ENCODE measurements at places on chromosomes 7 and 10. TPM values are rescaled to one million over a fixed set of nuclear protein-coding genes. Genes with fewer than 3 reads are reported as not detected.

Gene ATP6V0A4
- not detected for total RNA-seq

GRCh38 chr10:81570349-81570748, 304.6 kb upstream of the NRG3 start:
- H3K4me3 ChIP-seq: no peak overlapping the region
- H3K36me3 ChIP-seq: no peaks in the 10 kb centered on the region
- no peak for DNase-seq
- no peaks in the 10 kb centered on the region for H3K27me3 ChIP-seq
- H3K27ac ChIP-seq: no peak overlapping the region

Gene CCDC136
- 0.09 TPM for total RNA-seq

Gene PPP3CB
- 15.6 TPM for total RNA-seq

- H3K4me1 ChIP-seq: no peaks in the 10 kb centered on the region
- H3K4me3 ChIP-seq: no peak overlapping the region
- no peaks in the 10 kb centered on the region for H3K27me3 ChIP-seq
- no peaks in the 10 kb centered on the region for H3K36me3 ChIP-seq
- DNase-seq: no peak
Observed at GRCh38 chr7:39493934-39494333, 72.3 kb upstream of the YAE1 start.

Gene ZNF488
- not detected for total RNA-seq

Gene C7orf33
- not detected for total RNA-seq
